Thyroid gland (tissue), 4 donors: ENCODE measurements at places on chromosomes 5 and 9. TPM values are rescaled to one million over a fixed set of nuclear protein-coding genes. Genes with fewer than 3 reads are reported as not detected.

The PCDHGC4 gene
- total RNA-seq, result 10.7 TPM

The IL9 gene
- total RNA-seq, result not detected

The LCP2 gene
- 7.3 TPM for total RNA-seq

The PCDHAC2 gene
- 2.0 TPM for total RNA-seq

The PKD2L2 gene
- total RNA-seq, result not detected

The GMCL2 gene
- not detected for total RNA-seq

DNA sequence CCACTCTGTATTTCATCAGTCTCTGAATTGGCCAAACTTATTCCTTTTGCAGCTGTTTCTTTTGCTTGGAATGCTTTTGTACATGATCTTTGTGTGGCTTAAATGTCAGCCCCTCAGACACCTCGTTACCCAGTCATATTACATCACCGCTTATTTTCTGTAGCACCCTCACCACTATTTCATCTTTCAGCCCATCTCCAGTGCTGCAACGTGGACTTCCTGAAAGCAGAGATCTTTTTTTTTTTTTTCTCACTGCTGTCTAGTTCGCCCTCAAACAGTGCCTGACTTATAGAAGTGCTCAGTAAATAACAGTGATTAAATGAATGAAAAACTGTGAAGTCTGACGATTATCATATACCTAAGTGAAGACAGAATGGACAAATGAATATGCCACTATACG lies 835 bp downstream of the SRA1 start:
- no peak for DNase-seq

DNA sequence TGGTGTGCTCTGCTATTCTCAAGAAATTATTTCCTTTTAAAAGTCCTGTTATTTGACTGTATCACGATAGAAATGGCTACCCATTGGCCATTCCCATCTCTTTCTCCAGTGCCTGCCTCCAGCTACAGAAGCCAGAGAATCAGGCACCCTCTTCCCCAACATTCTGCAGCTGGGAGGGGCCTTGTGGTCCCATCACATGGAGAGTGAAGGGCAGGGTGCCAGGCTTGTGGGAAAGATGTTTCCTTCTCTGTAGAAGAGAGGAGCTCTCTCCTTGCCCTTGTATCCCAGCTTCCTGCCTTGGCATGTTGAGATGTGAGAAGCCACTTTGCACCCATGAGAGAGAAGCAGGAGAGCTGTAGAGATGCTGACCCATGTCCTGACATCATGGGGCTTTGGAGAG lies 465.0 kb downstream of the MTRR start:
- DNase-seq, result no peak

DNA sequence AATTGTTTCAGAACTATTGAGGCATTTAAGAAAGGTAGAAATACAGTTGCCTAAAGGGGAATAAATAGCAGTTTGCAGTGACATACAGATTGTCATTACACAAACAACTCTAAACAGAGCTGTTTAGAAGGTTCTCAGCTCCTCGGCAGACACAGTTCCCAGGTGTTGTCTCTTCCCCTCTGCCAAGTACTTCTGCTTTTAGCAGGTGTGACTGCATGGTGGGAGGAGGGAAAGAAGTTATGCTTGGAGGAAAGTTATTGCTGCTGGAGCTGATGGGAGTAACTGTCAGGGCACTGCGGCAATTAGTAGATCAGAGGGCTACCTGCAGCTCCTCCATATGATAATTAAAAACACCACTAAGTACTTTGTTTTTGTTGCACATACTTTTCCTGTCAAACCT lies 14.5 kb downstream of the EDIL3 start:
- DNase-seq, result no peak

- no peak for DNase-seq
Measured at GRCh38 chr9:38263532-38263931, 129.0 kb upstream of the ALDH1B1 start.

GRCh38 chr9:131101207-131101964 lies 5.1 kb downstream of the AIF1L start:
- peak; percentile 66 for DNase-seq

DNA sequence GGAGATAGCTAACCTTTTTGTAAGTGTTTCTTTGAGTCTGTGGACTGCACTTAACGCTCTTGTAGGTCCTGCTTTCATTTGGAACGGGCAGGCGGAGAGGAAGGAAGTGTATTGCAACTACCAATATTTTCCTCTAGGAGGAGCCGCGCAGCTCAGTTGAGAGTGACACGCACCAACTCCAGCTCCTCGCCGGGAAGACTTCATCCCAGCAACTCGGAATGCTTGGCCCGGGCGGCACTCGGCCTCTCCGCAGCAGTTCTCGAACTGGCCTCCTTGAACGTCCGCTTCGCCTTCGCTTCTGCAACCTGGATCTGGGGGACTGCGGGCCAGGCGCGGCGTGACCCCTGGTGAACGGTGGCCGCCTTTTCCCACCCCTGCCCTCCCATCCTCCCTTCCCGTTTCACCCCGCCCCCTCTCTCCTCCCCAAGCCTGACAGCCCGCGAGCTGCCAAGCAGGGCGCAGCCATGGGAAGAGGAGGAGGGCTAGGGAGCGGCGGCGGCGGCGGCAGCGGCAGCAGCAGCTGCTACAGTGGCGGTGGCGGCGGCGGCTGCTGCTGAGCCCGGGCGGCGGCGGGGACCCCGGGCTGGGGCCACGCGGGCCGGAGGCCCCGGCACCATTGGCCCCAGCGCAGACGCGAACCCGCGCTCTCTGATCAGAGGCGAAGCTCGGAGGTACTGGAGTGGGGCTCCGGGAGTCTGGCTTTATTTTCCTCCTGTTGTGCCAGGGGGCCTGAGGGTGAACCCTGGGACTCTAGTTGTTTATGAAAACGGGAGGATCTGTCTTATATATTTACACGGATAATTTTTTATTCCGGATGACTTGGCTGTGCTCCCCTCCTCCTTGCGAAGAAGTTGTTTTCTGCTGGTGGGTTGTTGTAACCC lies at the start of gene GHR:
Gene GHR (plus strand): TSS at position 155 of the 881 bp plus-strand sequence. CDS start 142,436 bp downstream, outside the sequence.
- peak; percentile 85 for DNase-seq

DNA sequence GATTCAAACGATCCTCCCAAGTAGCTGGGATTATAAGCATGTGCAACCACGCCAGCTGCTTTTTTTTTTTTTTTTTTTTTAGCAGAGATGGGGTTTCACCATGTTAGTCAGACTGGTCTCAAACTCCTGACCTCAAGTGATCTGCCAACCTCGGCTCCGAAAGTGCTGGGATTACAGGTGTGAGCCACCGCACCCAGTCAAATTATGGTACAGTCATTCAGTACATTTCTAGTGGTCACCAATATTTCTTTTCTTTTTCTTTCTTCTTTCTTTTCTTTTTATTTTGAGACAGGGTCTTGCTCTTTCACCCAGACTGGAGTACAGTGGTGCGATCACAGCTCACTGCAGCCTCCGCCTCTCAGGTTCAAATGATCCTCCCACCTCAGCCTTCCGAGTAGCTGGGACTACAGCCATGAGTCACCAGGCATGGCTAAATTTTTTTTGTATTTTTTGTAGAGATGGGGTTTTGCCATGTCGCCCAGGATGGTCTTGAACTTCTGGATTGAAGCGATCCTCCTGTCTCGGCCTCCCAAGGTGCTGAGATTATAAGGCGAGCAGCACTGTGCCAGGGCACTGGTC lies 25.4 kb upstream of the DCP2 start:
- no peak for DNase-seq

- no peak for DNase-seq
Measured at GRCh38 chr5:38462976-38463633, 93.3 kb downstream of the LIFR start.

- DNase-seq, result peak; percentile 99
Measured at GRCh38 chr9:128881884-128882676, at the start of the genes KYAT1 and LRRC8A. TSS of gene KYAT1 (minus strand) at chr9:128881950. CDS start at chr9:128845405, 36,545 bp downstream. TSS of gene LRRC8A (plus strand) at chr9:128882133. CDS start at chr9:128907165, 25,032 bp downstream.

DNA sequence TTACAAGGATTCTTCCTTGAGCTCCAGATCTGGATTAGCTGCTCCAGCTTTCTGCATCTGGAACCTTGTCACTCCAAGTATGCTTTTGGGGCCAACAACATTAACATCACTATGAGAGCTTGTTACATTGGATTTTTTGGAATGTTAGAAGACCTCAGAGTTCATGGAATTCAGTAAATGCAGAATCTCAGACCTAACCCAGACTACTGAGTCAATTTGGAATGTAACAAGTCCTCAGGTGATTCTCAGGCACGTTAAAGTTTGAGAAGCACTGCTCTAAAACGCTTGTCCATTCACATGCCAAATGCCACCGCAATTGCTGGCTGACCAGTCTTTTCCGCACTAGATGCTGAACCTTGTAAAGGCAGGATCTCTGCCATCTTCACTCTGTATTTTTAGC lies 251.4 kb upstream of the TRIM32 start:
- no peak for DNase-seq

- DNase-seq, result no peak
Measured at GRCh38 chr9:16521868-16522411, 348.5 kb downstream of the BNC2 start.

GRCh38 chr9:132585954-132586829 lies 3.8 kb downstream of the BARHL1 start:
- DNase-seq, result no peak
